Foreskin keratinocyte (primary cell): ENCODE measurements at places on chromosomes 3 and 15.

- DNase-seq = no peak
These were observed 184.3 kb upstream of the LINGO1 start for GRCh38 chr15:77816983-77817382.

DNA sequence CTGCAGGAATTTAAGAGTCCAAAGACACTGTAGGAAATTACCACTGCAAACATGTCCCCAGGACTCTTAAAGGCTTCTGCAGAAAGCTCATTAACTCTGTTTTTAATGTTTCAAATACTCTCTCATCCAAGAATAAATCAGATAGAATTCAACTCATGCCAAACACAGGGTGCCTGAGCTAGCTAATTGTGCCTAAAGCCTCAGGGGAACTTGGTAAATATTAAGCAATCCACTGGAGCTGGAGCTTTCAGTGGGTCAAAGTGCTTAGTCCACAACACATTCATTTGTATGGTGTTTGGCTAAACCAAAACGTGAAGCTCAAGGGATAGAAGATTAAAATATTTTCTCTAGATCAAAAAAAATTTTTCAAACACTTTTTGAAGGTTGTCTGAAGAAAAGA, 131.4 kb downstream of the THRB start:
- no peak for DNase-seq

GRCh38 chr3:120526011-120526870, 69.9 kb upstream of the NDUFB4 start:
- no peak for DNase-seq

DNA sequence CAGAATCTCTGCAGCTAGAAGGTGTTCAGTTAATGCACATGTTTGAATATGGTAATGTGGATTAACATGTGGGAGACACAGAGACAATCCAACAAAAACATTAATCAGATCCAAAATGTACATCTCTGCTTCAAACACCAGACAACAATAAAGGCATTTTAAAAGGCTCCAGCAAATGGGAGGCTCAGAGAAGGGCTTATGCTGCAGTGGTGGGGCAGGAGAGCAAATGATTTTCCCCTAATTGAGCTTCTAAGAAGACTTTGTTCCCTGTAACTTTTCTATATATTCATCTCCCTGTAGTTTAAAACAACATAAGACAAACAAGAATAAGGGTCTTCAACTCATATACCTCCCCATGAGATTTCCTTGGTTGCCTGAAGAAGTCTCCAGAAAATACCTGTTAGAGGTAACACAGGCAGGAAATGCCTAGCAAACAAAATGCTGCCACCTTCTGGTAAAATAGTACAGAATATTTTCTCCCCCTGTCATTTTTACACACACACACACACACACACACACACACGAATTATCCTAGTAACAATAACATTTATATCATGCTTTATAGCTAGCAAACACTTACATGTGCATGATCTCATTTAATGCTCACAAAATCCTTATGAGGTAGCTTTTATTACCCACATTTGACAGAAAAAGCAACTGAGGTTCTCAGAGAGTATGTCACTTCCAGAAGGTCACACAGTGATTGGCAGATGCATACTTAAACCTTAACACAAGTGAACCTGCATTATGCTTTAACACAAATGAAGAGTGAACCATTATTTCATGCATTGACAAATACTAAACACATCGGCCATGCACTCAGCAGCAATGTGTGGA, 123.4 kb upstream of the MB21D2 start:
- DNase-seq = peak; percentile 60

- DNase-seq = no peak
These were observed 87.9 kb upstream of the CHD2 start for GRCh38 chr15:92812271-92812670.

DNA sequence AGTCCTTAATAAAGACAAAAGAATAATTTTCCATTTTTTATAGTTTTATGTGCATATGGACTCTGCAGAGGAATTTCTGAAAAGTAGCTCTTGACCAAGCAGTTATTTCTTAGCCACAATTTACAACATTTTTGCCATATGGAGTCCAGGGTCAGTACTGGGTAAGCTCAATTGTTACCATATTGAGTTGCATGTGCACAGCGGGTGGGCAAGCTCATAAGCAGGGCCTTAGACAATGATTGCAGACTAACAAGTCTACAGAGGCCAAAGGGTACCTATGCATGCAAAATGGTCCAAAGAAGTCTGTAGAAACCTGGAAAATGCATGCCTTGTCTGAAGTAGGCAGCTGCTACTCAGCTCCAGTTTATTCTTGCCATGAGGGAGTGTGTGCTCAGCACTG, 19.0 kb upstream of the ARHGEF26 start:
- no peak for DNase-seq

- DNase-seq = no peak
These were observed 835.3 kb upstream of the CFAP20DC start for GRCh38 chr3:59885101-59885500.

DNA sequence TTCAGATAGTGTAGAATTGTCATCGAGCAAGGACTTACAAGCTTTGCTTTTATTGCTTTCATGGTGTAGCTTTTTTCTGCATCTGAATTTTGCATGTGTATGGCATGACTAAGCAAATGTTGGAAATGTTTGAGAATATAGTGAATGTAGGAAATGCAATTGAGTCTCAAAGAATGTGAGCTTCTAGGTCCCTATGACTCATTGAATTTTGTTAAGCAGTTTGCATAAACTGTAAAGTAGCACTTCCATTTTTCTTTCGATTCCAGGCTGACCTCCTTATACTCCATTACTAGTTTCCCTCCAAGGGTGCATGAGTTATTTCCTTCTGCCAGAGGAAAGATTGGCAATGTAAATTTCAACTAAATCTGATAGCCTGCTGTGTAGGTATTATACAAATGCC, 619.2 kb downstream of the DIPK2A start:
- DNase-seq = peak; percentile 53
